Activated naive CD4-positive, alpha-beta T cell (primary cell): ENCODE measurements at places on chromosomes 2 and 18.

- DNase-seq, result no peak
Measured at GRCh38 chr18:72458271-72458670, 85.9 kb downstream of the CBLN2 start.

DNA sequence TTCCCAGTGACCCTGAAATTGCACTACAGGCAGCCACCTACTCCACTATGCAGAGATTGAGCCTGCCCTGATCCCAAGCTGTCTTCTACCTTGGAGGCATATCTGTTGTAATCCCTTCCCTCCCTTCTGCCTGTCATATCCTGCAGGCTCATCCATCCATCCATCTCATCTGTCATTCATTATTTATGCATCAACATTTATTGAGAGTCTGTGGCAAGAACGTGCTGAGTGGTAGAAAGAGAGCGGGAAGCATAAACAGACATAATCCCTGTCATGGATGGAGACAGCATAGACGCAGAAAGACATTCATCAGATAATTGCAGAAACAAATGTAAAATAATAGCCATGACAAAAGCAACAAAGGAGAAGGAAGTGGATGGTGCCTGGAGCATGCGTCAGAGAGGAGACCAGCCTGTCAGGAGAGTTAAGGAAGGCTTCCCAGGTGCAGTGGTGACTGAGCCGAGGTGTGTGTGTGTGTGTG lies 110.7 kb upstream of the STPG4 start:
- DNase-seq, result no peak

GRCh38 chr2:15899327-15899612 lies 41.1 kb upstream of the MYCN start:
- DNase-seq, result no peak

- DNase-seq, result no peak
Measured at GRCh38 chr2:314561-315336, 26.9 kb upstream of the ALKAL2 start.

DNA sequence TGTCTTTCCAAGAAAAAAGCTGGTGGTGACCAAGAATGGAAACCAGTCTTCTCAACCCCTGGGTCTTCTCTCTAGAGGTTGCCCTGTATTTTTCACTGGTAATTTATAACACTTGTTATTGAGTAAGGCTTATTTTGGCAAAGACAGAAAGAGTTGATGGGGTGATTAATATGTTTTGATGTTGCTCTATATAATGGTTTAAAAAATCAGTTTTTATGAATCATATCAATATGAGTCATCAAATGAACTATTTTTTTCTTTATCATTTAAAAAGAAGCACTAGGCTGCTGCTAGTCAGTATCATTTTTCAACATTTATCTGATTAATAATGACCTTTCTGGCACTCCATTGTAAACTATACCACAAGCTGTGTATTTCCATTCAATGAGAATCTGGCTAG lies 1142.2 kb downstream of the LRP1B start:
- no peak for DNase-seq

- DNase-seq, result no peak
Measured at GRCh38 chr18:29003194-29003593, 826.3 kb upstream of the CDH2 start.

DNA sequence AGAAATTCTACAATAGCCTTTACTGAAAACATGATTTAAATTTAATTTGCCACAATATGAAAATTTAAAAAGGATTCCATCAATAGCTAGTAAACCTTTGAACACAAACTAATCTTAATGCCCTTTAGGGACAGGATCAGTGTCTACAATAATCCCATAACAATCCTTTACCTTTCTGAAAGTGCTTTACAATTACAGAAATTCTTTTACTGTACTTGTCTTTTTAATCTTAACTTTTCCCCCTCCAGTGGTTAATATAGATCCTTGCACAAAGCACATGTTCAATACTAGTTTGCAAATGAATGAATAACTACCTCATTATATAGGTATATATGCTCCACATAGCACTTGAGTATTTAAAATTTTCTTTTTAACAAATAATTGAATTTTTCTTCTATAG lies 122.6 kb downstream of the PLEKHA3 start:
- no peak for DNase-seq

DNA sequence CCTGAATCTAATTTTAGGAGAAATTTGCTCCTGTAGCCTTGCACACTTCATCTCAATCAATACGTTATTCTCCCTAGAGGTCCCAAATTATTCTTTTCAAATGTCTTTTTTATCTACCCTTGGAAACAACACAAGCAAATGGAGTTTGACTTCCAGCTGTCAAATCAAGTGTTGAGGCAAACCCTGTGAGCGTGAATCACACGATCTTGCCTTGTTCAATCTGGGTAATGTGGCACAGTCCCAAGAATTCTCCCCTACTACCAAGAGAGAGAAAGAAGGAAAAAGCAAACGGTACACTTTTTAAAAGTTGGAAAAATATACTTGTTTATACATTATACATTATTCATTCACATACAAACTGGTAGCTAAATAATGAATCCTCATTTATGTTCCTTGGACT lies 2035.3 kb upstream of the CELF4 start:
- no peak for DNase-seq

- no peak for DNase-seq
Measured at GRCh38 chr2:216683846-216684245, 11.5 kb downstream of the IGFBP5 start.

DNA sequence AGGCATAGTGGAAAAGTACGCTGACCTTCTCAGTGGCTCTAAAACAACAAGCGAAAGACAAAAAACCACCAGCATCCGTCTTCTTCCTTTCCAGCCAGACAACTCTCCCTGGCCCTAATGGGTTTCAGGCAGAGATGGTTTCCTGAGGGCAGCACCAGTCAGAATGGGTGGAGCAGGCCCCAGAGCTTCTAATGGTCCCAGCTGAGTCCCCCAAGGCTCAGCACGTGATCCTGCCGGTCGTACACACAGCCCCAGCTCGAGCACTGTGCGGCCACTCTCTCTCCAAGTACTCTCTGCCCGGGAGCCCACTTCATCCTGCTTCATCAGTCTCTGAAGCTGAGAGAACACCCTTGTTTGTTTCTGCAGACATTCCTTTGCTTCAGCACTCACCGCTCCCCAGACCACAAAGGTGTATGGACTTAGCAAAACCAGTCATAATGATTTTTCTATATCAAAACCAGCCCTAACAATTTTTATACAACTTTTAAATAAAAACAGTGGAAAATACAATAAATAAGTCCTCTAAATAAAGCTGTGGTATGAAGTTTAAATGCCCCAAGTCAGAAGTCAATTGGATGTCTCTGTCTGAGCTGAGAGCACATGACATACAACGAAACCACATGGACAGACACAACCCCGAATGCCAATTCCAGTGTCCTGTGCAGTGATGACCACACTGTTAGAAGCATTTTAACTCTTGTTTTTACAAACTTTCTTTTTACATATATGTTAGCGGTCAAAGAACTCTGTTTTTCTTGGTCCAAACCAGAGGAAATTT lies 63.9 kb downstream of the PARD6G start:
- DNase-seq, result no peak

- no peak for DNase-seq
Measured at GRCh38 chr2:40666398-40666797, 214.5 kb upstream of the SLC8A1 start.

DNA sequence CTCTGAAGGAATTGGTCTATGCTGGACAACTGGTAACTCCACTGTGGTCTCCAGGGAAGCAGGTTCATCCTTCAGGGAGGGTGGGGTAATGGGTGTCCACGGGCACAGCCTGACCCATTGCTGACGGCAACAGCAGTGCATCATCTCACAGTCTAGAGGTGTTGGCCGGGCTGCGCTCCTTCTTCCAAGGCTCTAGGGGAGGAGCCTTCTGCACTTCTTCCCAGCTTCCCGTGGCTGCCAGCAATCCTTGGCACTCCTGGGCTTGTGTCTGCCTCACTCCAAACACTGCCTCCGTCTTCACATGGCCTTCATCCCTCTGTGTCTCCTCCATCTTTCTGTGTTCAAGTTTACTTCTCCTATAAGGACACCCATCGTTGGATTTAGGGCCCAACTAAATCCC lies 166.2 kb downstream of the CTIF start:
- no peak for DNase-seq

- no peak for DNase-seq
Measured at GRCh38 chr2:48852938-48853337, 97.4 kb upstream of the LHCGR start.

- DNase-seq, result no peak
Measured at GRCh38 chr2:177525351-177525924, 132.9 kb downstream of the AGPS start.

DNA sequence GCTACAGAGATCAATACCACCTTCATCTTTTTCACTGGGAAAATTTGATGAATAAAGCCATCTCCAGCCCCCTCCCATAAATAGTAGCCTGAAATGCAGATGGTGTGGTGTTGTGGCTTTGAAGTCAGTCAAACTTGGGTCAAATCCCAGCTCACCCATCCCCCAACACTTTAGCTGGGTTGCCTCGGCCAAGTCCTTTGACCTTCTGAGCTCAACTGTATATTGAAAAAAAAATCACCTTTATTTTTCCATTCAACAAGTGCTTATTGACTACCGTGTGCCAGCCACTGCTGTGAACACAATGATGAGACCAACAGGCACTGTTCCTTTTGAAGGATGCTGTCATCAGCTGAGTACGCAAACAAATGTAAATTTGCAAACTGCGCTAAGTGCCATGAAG lies 35.1 kb upstream of the NTSR2 start:
- no peak for DNase-seq

GRCh38 chr2:151891566-151892194 lies 63.5 kb upstream of the ARL5A start:
- no peak for DNase-seq

DNA sequence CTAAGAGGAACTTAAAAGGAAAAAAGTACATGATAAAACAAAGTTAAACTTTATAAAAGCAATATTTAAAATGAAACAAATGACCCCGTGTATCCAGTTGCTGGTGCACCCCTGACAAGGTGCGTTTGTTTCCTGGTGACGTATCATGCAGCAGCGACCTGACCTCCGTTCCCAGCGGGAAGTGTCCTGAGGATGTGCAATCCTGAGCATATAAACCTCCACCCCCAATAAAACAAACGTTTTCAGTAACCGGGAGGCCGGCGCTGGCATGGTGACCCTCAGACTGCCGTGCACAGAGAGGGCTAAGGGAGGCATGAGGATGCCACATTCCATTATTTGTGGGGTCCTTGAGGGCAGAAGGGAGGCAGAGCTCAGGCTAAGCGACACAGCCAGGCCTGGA lies 14.8 kb downstream of the SLC66A2 start:
- no peak for DNase-seq

GRCh38 chr18:55577812-55578539 lies 10.0 kb downstream of the TCF4 start:
- DNase-seq, result no peak

DNA sequence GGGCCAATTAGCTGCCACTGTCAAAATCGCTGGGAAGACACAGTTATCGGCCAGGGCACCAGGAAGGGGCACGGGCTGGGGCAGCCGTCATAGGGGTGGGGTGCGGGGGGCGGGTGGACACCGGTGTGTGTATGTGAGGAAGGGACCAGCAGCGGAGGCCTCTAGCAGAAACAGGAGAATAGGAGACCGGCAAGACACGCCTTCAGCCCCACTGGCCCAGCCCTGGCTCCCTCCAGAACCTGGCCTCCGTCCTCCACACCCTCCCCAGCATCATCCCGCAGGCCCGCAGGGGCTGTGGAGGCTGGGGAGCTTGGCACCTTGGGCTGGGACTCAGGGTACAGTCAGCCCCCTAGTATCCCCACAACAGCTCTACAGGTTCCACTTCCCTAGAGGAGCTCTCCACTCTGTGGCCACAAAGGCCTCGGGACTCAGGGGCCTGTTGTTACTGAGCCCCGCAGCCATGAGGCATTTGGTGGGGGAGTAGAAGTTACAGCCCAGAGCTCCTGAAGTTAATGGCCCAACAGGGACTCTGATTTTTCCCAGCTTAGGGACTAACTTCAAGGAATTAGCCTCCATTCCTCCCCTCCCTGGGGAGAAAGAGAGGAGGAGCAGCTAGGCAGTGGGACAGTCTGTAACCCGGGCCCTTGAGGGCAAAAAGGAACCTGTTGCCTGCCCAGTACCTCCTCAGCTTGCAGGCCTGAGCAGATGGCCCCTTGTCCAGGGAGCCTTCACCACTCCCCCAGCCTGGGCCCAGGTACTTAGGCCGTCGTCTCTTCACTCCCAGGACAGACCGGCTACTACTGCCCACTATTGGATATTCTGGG lies 19.9 kb downstream of the SH2D6 start:
- DNase-seq, result no peak

GRCh38 chr18:46321955-46322354 lies 217.8 kb downstream of the HAUS1 start:
- no peak for DNase-seq

DNA sequence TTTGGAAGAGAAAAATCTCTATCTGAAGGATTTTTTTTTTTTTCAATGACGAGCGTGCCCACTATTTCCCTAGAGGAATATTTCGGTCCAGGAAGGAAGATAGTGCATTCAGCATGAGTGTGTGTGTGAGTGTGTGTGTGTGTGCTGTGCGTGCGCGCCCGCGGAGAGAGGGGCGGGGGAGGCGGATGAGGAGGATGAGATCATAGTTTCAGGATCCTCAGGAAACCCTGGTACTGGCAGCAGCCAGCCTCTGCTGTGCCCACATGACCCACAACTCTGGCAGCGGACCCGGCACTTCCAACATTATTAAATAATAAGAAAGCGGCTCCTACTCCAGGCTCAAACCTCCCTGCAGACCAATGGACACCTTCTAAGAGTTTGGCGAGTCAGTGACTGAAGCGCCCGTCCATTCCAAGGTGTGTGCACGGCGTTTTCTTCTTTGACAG lies 217.0 kb upstream of the DTNA start:
- no peak for DNase-seq

DNA sequence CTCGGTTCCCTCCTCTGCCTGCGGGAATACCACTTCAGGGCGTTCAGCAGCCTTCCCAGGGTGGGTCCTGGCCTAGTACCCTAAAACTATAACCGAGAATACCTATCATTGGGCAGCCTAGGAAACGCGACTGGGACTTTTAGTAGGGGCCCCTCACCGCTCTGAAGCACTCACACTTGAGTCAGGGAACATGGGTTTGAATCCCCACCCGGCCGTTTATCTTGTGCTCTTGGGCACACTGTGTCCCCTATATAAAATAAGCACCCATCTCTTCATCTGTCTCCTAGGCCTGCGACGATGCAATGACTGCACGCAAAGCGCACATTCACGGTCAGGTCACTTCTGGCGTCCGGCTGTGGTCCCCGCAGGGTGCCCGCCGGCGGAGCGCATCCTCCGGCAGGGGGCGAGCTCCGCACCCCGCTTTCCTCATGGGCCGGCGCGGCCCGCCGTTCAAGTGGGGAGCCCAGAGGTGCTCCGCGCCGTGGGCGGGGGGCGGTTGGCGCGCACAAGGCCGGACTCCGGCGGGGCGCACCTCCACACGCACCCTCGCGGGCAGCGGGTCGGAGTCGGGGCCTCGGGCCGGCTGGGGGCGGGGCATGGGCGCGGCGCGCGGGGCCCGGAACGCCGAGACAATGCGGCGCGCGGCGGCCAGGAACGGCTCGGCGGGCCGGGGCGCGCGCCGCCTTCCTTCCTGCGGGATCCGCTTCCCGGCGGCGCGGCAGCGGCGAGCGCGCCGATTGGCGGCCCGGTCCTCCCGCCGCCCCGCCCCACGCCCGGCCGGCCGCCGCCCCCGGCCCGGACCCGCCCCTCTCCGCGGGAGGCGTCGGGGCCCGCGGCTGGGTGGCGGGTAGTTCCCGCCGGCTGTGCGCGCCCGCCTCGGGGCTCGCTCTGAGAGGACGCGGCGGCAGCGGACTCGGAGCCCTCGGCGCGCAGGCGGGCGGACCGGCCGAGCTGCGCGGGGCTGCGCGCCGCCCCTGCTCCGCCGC lies at the start of gene ASAP2:
Gene ASAP2 (plus strand): TSS at position 850 of the 986 bp plus-strand sequence. CDS start 293 bp downstream, outside the sequence.
- no peak for DNase-seq
